ENCODE measurements at places on chromosomes 5 and 9.

GRCh38 chr5:132826424-132827082 is 3.9 kb downstream of the SHROOM1 start:
- DNase-seq, result no peak

GRCh38 chr9:2798423-2798822 is 45.5 kb downstream of the PUM3 start:
- DNase-seq, result no peak

GRCh38 chr5:104053353-104053649 is 490.7 kb upstream of the NUDT12 start:
- no peak for DNase-seq

DNA sequence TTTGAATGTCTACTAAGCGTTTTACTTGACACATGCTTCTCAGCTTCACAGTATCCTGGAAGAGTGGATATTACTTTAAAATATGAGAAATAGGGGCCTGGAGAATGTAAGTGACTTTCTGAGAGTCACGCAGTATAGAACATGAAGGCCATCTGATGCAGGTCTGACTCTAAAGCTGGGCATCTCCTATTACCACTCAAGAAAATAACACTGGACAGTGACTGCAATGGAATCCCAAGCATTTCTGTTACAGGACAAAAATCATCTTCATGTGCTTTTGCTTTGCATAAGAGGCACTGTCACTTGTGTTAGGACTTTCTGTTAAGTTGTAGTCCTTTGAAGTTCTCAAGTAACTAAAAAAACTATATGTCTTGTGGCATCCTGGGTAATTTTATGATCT is 335.5 kb downstream of the FBXL7 start:
- DNase-seq, result no peak

GRCh38 chr5:29701600-29701999 is 1491.9 kb upstream of the CDH6 start:
- no peak for DNase-seq

- DNase-seq, result no peak
These were observed 307.4 kb downstream of the NFIB start for GRCh38 chr9:14006386-14007187.

GRCh38 chr5:122775550-122776542 is 966 bp downstream of the SNX2 start:
- DNase-seq, result no peak

GRCh38 chr9:122498883-122499288 is 11.7 kb upstream of the OR1J2 start:
- DNase-seq, result peak; percentile 23

- no peak for DNase-seq
These were observed 244.9 kb upstream of the KLF4 start for GRCh38 chr9:107734256-107735013.

- DNase-seq, result no peak
These were observed 123.1 kb downstream of the CRB2 start for GRCh38 chr9:123478967-123479602.

DNA sequence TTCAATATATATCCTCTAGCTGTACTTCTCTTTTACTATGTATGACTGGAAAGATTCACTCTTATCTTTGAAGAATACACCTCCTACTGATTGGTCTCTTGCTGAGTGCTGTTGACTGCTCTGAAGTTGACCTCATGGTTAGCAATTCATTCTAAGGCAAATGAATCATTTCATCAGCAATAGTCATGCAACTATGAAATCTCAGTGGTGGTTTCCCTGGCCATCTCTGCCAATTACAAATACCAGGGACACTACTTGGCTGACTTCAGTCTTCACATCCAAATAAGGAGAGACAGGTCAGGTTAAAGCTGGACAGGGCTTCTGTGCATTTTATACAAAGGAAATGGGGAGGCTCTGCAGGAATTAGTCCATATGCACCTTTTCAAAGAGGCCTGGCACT is 333.5 kb upstream of the ACTBL2 start:
- no peak for DNase-seq

GRCh38 chr5:174426388-174426787 is 298.0 kb upstream of the MSX2 start:
- DNase-seq, result no peak

DNA sequence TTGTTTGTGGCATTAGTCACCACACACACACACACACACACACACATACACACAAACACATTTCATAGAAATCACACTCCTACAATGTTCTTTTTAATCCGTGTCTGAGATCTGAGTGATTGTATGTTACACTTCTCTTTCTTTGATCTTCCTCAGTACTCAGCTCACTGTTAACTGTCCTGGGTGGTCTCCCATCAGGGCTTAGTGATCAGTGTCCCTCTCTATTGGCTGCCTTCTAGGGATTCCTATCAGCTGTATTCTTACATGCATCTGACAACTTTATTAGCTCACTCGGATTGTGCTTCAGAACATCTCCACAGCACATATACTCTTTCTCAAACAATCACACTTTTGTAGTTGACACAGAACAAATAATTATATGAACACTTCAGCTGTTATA is 170.2 kb upstream of the POU5F2 start:
- no peak for DNase-seq

- no peak for DNase-seq
These were observed 2.5 kb downstream of the FIBCD1 start for GRCh38 chr9:130936285-130937117.

GRCh38 chr5:30040488-30041118 is 1152.9 kb upstream of the CDH6 start:
- DNase-seq, result no peak

DNA sequence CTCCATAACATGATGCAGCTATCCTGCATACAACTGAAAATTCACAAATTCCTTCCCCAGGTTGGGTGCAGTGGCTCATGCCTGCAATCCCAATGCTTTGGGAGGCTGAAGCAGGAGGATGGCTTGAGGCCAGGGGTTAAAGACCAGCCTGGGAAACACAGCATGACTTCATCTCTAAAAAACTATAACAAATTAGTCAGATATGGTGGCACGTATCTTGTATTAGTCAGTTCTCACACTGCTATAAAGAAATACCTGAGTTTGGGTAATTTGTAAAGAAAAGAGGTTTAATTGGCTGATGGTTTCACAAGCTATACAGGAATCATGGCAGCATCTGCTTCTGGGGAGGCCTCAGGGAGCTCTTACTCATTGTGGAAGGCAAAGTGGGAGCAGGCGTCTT is 56.4 kb upstream of the DAPK1 start:
- no peak for DNase-seq

GRCh38 chr9:125137200-125137599 is 6.1 kb downstream of the SCAI start:
- DNase-seq, result no peak

- no peak for DNase-seq
These were observed 161.9 kb downstream of the ARSB start for GRCh38 chr5:78823196-78823595.

- DNase-seq, result peak; percentile 89
These were observed at the start of gene AKNA for GRCh38 chr9:114387680-114388356. AKNA (minus strand) TSS chr9:114387982; CDS start chr9:114381333, 6,649 bp downstream.

DNA sequence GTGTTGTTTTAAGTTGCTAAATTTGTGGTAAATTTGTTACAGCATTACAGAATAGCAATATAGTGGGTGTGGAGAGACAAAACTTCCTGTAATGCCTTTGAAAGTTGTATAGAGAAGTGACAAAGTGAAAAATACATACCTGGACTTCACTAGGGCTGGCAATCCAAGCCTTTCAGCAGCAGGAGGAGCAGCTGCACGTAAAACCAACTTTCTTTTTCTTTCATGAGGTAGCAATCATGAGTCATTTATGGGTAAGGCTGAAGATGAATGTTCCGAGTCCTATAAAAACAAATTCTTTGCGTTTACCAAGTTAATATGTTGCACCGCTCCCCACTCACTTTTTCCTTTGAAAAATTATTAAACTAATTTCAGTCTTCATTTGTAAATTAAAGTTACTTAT is 1138.2 kb downstream of the TAF11L14 start:
- peak; percentile 17 for DNase-seq

DNA sequence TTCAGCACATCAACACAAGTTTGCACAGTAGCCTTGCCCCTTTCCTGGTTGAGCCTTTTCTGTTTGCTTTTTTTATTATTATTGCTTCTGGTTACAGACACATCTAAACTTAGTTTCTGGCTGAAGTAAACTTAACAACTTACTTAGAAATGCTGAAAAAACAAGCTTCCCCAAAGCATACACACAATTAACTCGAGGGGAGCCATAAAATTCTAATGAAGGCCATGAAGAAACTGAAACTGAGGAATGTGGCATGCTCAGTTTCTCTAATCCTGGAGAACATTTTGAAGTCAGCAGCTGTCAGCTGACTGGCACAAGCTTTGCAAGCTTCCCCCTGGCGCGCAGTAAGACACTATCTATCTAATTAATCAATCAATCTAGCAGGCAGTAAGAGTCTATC is 3.7 kb downstream of the MYO10 start:
- no peak for DNase-seq

GRCh38 chr5:141857226-141857625 is 21.0 kb downstream of the PCDH1 start:
- DNase-seq, result no peak

DNA sequence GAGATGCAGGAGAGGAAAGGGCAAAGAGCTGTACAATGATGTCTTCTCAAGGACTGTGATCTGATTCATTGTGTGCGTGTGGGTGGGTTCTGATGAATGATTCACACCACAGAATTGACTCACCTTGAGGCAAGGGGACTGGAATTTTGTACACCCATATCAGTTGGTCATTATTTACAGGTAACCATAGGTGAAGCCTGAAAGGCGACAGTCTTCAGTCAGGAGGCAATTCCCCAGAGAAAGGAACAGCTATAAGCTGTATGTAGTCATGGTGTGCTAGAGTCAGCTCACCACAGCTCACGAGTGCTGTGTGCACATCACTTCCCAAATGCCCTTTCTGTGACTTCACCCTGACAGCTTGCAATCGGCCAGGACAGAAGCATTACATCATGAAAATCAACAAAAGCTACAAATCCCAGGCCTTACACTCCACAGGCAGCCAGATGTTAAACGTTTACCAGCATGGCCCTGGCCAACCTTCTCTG is 87.6 kb upstream of the RPS23 start:
- no peak for DNase-seq

DNA sequence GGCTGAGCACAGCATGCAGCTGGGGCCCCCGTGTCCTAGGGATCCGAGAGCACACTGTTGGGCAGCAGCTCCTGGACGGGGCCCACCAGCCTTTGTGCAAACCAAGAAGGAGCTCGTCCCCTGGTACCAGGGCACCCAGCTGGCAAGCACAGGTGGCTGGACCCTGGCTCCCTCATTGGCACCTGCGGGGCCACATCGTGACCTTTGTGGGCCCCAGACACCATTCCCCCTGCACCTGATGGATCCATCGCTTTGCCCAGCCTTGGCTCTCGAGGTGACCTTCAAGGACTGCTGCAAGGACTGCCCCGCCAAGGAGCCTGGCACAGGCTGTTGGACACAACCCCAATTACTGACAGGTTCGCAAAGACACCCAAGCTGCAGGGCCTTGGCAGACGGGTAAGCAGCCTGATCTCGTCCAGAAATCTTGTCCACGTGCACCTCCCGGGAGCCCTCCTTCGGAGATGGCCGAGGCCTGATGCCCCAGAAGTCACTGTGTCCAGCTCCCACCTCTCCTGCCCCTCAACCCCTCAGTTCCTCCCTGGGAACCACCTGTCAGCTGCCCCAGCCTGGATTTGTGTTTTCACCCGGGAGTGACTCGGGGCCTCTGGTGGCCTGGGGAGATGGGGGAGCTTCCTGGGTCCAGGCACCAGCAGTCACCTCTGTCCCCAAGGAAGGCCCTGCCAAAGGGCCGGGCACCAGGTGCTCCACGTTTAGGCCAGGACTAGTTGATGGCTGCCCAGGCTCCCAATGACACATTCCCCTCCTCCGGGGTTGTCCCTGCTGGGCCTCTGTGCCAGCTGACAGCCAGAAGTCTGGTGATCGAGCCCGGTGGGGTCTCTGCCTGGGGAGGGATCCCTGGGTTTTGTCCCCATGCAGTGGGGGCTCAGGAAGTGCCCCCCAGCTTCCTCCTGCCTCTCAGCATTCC is 137.1 kb upstream of the PPP1R26 start:
- no peak for DNase-seq

GRCh38 chr9:131676431-131676972 is 63.4 kb downstream of the RAPGEF1 start:
- peak; percentile 60 for DNase-seq

DNA sequence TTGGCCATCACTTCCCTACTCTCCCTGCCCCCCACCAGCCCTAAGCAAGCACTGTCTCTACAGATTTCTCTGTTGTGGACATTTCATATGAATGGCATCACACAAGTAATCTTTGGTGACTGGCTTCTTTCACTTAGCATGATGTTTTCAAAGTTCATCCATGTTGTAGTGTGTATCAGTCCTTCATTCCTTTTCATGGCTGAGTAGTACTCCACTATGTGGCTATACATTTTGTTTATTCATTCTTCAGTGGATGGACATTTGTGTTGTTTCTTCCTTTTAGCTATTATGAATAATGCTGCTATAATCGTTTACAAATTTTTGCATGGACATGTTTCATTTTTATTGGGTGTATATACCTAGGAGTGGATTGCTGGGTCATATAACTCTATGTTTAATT is 84.1 kb downstream of the DAP start:
- no peak for DNase-seq

- DNase-seq, result no peak
These were observed 54.2 kb downstream of the ZSWIM6 start for GRCh38 chr5:61386045-61386800.

- no peak for DNase-seq
These were observed 8.2 kb upstream of the FAM151B start for GRCh38 chr5:80479713-80480112.

DNA sequence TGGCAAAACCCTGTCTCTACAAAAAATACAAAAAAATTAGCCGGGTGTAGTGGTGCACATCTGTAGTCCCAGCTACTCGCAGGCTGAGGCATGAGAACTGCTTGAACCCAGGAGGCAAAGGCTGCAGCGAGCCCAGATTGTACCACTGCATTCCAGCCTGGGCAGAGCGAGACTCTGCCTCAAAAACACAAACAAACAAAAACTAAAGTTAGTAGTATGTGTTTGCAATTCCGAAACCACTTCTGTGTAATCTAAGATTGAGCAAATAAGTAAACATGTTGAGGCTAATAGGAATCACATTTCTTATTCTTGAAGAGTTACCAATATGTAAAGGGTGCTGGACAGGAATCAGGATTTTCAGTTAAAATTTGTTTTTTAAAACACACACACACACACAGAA is 70.0 kb upstream of the SUSD1 start:
- DNase-seq, result no peak

GRCh38 chr5:149261246-149261645 is 10.4 kb upstream of the AFAP1L1 start:
- DNase-seq, result no peak

DNA sequence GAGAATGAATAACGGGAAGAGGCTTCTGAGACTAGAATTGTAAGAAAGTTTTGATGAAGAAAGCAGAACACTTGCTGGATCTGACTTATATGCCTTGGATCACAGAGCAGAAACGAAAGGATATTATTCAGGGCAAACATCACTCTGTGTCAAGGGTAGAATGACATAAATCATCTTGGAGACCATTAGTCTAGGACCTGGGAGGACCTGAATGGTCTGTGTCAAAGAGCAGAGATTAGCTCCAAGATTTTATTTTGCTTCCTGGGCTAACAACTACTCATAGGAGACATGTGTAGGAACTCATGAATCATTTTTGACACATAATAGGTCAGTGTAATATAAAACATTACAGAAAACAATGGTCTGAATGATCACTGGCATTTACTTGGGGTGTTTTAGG is 417.9 kb downstream of the SLCO4C1 start:
- DNase-seq, result no peak
